Posterior cingulate gyrus (tissue), 11 donors: ENCODE measurements at places on chromosomes 6 and 20.
A peak's percentile ranks its signal among the peaks of the same experiment; 100 is the strongest.

DNA sequence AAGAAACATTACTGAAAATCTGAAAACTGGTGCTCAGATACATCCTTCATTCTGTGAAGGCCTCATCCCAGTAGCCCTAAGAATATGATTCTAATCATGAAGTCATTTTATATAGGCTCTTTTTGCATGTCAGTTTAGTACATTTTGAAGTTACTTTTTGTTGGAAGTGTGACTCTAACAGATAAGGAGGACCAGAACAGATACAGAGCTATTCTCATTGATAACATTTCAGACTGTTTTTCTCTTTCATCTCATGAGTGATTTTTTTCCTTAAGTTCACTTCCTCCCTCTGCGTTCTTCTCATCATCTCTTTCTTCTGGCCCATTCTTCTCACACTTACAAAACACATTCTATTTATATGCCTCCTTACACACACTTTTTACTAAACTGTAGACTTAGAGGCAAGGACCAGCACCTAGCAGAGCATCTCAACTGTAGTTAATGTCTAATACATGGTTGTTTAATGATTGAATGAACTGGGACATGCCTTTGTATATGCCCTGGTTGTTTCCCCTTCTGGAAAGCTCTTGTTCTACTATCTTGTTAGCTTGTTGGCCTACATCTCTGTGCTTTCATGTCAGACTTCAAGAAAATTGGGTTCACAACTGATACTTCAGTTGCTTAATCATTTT lies 8.7 kb downstream of the CTNNBL1 start:
- DNase-seq: no peak

- DNase-seq: no peak
Measured at GRCh38 chr6:6915219-6915618, 192.5 kb upstream of the RREB1 start.

GRCh38 chr6:42864602-42865001 lies 14.8 kb upstream of the RPL7L1 start:
- no peak for DNase-seq

GRCh38 chr6:49855221-49855620 lies 11.1 kb downstream of the CRISP1 start:
- DNase-seq: no peak

DNA sequence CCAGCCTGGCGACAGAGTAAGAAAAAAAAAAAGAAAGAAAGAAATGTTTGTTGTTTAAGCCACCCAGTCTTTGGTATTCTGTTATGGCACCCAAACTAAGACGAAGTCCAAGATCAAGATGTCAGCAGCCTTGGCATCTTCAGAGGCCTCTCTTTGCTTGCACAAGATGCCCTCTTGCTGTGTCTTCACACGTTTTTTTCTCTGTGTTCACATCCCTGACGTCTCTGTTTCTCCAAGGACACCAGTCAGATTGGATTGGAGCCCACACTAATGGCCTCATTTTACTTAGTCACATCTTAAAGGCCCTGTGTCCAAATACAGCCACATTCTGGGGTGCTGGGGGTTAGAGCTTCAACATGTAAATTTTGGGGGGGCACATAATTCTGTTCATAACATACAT lies 380.9 kb downstream of the GJA1 start:
- no peak for DNase-seq

DNA sequence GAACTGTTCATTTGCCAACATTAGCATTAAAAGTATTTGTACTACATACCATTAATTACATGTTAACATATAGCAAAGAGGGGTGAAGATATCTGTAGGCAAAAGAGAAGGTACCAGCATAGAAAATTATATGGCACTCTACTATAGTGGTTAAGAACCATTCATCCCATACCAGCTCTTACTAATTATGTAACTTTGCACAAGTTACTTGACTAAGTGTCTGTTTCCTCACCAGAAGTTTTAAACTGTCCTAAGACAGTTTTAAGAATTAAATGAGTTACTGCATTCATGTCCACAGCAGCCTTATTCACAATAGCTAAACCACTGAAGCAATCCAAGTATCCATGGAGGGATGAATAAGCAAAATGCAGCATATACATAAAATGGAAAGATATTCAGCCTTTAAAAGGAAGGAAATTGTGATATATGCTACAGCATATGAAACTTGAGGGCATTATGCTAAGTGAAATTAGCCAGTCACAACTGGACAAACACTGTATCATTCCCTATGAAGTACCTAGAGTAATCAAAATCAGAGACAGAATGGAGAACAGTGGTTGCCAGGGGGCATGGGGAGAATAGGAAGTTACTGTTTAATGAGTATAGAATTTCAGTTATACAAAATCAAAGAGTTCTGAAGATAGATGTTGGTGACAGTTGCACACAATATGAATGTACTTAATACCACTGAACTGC lies 98.9 kb downstream of the RNGTT start:
- no peak for DNase-seq

DNA sequence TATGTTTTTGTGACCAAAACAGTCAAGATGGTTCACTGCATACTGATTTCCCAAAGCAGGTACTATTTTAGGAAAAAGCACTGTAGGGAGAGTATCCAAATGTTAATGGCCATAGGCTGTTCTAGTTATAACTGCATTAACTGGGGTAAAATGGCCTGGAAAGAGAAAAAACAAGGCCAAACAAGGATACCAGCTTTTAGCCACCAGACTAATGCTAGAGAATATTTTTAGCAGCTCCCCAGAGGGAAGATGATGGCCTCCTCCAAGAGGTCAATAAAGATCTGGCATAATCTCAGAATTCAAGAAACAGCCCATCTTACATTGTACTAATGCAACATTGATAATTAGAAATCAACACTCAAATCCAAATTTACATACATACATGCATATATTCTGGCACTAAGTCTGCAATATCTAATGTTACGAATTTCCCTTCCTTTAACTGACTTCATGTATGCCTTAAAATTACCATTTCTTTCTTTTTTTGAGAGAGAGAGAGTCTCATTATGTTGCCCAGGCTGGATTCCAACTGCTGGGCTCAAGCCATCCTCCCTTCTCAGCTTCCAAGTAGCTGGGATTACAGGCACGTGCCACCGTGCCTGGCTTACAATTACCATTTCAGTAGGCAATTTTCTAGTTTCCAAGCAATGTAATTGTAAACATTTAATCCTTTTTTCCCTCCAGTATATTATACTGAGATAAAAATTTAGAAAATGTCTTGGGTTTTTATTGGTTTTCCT lies 9.3 kb downstream of the COX7A2 start:
- DNase-seq: peak; percentile 44

- DNase-seq: no peak
Measured at GRCh38 chr6:145480024-145480423, 255.3 kb downstream of the EPM2A start.

- no peak for DNase-seq
Measured at GRCh38 chr6:166960609-166960978, 4.2 kb upstream of the RNASET2 start.

- DNase-seq: no peak
Measured at GRCh38 chr6:15456422-15456821, 206.4 kb downstream of the DTNBP1 start.

GRCh38 chr20:62643521-62644043 lies 1.3 kb downstream of the SLCO4A1 start:
- DNase-seq: peak; percentile 63
